ENCODE measurements at places on chromosomes 1 and 21. TPM values are rescaled to one million over a fixed set of nuclear protein-coding genes. Genes with fewer than 3 reads are reported as not detected.

- DNase-seq, result no peak
These were observed 578.5 kb upstream of the ZP4 start for GRCh38 chr1:238469146-238469631.

DNA sequence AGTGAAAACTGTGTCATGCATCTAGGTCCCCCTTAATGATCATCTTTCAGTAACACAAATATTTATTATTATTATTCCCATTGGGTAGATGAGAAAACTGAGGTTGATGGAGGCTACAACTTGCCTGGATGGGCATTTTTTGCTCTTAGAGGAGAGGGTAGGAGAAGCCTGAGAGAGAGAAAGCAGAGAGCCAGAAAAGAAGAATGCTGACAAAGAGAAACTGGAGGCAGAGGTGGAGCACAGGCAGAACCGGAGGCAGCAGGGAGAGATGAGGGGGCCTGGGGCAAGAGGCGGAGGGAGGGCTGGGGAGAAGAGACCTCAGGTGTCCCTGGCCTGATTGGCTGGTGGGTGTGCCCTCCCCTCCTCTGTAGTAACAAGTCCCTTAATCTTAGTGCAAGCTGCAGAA lies 4.1 kb downstream of the BLACAT1 start:
- DNase-seq, result no peak

Gene TNFRSF1B
- total RNA-seq, result 3.3 TPM

DNA sequence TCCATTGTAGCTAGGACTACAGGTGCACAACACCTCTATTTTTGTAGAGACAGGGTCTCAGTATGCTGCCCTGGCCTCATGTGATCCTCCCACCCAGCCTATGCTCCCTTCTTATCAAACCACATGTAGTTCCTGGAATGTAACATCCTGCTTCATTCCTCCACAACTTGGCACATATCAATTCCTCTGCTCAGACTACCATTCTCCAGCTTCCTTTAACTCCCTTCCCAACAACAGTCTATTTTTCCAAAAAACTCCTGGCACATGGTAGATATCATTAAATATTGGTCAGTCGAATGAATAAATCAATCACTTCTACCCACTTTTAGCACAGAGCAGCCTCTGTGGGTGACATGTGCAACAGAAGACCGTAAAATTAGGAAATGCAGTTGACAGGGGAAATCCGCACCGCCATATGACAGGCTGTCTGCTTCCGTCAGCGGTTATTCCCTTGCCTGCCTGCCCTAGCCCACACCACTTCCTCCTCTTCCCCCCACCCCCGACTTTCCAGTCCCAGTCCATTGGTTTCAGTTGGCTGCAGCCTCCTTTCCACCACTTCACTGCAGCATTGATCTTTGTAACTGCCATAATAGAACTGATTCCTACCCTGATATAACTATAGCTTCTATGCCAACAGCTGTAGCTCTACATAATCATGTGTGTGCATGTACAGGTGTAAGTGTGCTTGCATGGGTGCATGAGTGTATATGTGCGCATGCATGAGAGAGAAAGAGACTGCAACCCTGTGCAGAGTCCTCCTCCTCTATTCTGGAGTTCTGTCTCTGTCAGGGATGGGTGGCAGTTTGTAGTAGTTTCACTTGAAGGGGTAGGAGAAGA lies 6.8 kb upstream of the AKR1A1 start:
- DNase-seq, result no peak

Gene FAM72B
- total RNA-seq, result 17.7 TPM

- no peak for DNase-seq
These were observed 14.1 kb downstream of the TMCO4 start for GRCh38 chr1:19785660-19786059.

Gene HMGCL
- 43.2 TPM for total RNA-seq

DNA sequence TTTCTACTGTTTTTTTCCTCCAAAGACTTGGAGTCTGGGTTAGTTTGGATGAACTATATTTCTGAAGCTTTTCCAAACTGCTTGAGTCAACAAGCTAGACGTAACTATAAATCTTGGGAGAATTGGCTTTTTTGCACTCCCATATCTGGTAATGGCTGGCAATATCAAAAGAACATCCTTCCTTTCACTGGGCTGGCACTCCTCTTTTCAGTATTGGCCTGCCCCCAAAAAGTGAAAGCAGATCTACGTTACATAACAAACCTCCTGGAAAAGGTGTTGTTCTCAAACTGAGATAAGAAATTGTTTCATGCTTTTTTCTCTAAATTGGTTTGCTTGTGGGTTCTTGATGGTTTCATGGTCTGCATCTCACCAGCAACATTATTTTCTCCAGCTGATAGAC lies 499.3 kb downstream of the NEGR1 start:
- DNase-seq, result no peak

DNA sequence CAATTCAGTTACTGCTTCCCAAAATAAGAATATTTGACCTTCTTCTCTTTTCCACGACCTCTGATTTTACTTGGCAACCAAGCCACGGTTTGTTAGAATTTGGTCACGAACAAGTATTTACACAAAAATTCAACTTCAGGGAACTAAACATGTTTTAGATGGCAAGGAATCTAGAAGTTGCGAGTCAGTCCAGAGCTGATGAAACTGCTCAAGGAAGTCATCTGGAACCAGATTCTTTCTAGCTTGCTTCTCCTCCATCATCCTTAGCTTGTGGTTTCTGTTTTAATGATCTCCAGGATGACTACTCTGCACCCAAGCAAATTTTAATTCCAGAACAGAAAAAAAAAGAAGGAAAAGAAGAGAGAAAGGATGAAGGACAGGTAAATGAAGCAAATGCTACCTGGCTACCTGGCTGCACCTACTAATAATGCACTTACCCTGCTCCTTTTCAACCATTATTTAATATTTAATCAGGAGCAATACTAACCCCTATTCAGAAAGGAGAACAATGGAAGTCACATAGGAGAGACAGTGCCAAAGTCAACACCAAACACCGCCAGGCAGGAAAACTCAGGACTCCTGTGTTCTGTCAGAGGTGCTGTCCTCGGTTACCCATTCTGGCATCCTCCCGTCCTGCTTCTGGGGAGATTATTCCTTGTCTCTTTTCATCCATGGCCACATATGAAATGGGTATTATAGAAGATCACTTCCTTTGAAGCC lies 54.2 kb upstream of the RGS7 start:
- no peak for DNase-seq

GRCh38 chr1:101460739-101461138 lies 223.9 kb downstream of the S1PR1 start:
- DNase-seq, result no peak

DNA sequence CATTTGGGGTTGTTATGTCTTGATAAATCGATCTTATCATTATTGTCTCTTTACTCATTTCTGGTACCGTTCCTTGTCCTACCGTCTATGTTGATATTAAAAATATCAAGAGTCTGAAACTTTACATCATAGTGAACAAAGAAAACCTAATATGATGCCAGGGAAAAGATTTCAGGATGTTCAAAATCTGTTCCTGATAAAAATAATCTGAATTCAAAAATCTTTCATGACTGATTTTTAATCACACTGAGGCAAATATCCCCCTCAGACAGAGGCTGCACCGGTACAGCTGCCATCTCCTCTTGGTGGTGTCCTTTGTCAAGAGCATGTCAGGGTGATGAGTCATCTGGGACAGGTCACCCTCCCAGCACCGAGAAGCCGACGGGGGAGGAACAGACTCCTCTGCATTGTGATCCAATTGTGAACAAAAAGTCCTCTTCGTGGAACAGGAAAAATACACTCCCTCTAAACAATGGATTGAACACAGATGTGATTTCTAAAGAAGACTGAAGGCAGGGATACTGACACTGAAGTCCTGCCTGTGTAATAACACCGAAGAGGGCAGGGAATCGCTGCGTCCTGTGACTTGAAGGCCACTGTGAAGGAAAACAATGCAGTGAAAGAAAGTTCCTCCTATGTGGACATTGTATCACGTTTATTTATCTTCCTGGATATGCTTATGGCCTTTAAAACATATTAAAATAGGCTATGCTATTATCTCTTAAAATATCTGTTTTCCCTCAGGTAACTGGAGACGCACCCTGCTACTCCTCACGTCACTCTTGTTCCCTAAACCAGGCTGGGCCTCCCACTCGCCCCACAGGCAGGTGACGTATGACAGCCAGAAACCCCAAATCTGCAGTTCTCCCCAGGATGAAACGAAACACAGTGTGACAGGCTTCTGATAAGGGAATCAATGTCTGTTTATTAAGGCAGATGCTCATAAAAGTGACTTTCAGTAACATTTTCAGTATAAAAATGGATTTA lies 4.3 kb upstream of the SPATC1L start:
- DNase-seq, result peak; percentile 65

Gene NBPF11
- 15.3 TPM for total RNA-seq

Gene SLC44A5
- total RNA-seq, result not detected

- DNase-seq, result no peak
These were observed 87.9 kb downstream of the VAV3 start for GRCh38 chr1:107877092-107877491.

- no peak for DNase-seq
These were observed 35.7 kb downstream of the TOR1AIP1 start for GRCh38 chr1:179917601-179918429.

Gene MXRA8
- 0.80 TPM for total RNA-seq

- DNase-seq, result no peak
These were observed 44.4 kb downstream of the COLGALT2 start for GRCh38 chr1:183993132-183993531.

DNA sequence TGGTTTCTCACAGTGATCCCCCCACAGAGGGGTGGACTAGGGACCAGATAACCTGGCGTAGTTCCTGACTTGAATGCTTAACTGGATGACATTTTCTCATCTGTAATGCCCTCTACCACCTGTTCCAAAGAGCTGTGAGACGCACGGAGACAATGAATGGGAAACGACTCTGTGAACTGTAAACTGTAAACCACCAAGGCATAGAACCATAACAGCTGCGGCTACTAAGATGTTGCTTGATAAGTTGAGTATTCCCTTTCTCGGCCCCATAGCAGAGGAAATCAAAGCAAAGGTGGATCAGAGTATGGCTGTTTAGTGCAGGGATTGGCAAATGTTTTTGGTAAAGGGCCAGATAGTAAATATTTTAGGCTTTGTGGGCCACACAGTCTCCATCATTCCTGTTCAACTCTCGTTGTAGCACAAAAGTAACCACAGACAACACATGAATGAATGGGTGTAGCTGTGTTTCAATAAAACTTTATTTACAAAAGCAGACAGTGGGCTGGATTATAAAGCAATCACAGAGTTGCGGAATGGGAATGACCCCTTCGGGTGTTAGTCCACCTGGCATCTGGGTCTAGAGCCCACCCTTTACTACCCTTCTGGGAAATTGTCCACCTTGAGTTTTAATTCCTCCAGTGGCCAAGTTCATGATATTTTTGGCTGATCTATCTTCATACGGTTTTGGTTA lies 315.2 kb downstream of the RPS6KC1 start:
- DNase-seq, result no peak

GRCh38 chr21:34510148-34511142 lies 1.6 kb downstream of the KCNE1 start:
- peak; percentile 56 for DNase-seq

DNA sequence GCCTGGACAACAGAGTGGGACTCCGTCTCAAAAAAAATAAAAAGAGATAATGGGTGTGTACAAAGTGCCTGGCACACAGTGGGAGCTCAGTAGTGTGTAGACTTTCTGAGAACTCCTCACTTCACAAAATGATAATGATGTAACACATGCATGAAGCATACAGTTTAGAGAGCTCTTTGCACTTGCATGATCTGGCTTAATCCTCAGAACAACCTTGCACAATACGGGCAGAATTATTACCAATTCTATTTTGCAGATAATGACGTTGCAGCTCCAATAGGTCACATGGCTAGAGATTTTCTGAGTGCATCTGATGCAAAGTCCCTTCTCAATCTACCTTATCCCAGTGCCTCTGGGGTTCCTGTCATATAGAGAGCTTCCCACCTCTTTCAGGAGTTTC lies 71.4 kb downstream of the CD247 start:
- no peak for DNase-seq

Gene PDZK1IP1
- 8.5 TPM for total RNA-seq

Gene SAMSN1
- total RNA-seq, result not detected

Gene PIP5K1A
- 76.4 TPM for total RNA-seq

Gene HNRNPR
- total RNA-seq, result 198 TPM

Gene DYNLT5
- not detected for total RNA-seq

Gene ASPM
- 38.6 TPM for total RNA-seq

Gene ZBTB8B
- 0.09 TPM for total RNA-seq

GRCh38 chr1:199508653-199509052 lies 518.9 kb upstream of the NR5A2 start:
- DNase-seq, result no peak

DNA sequence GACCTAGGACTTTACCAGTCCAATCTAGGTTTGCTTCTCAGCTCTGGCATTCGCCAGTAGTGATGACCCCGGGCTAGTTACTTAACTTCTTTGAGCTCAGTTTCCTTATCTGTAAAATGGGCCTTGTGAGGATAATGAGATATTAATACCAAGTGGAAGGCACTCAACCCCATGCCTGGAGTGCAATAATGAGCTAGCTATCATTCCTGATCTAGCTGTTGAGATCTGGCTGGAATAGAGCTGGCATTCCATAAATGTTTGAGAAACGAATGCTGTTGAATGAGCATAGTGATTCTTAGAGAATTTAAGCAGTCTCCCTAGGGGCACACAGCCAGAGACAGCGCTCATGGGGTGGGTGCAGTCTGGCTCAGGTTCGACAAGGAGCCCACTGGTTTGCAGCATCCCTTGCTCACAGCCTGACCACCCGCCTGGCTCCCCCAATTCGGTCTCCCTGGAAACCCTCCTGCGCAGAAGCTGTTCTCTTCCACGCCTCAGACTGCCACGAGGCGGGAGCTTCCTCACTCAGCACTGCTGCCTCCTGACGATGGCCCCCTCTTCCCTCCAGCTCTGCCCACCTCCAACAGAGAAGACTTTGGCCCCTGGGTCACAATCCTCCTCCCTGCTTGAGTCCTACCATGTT lies 32.5 kb downstream of the DHCR24 start:
- DNase-seq, result no peak

DNA sequence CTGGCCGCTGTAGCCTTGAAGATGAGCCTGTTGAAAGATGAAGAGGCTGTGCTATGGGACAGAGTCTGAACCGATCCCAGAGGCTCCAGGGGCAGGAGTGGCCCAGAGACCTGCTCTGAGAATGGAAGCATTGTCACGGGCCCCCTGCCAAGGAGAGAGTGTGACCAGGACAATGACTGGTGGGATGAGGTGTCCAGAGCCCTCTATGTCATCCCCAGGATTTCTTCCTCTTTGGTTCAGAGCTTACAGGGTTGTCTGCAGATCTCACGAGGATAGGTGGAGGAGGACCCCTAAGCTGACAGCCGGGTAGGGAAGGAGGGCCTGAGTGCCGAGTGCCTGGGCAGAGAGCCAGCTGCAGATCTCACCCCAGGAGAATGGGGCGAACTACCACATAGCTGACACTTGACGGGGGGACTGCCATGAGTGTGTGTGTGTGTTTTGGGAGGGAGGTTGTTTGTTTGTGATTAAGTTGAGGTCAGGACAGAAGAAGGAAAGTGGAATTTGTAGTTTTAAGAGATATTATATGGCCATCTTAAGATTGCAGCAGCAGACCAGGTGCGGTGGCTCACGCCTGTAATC lies 25.4 kb downstream of the PIK3CD start:
- no peak for DNase-seq

GRCh38 chr21:41777951-41778815 lies 11.3 kb upstream of the RIPK4 start:
- peak; percentile 81 for DNase-seq

Gene PTGER3
- total RNA-seq, result 0.13 TPM

- no peak for DNase-seq
These were observed 585.7 kb upstream of the CAMK1G start for GRCh38 chr1:208997726-208998312.

Gene DIRAS3
- not detected for total RNA-seq

Gene STK40
- total RNA-seq, result 59.2 TPM

Gene C1orf87
- total RNA-seq, result not detected

- no peak for DNase-seq
These were observed 5.5 kb upstream of the PADI1 start for GRCh38 chr1:17199267-17200044.

All from PC-9 (cell line).